ENCODE measurements at places on chromosomes 12 and 14. TPM values are rescaled to one million over a fixed set of nuclear protein-coding genes. Genes with fewer than 3 reads are reported as not detected.

GRCh38 chr12:13233830-13234641, 37.5 kb downstream of the EMP1 start:
- DNase-seq, result no peak

- no peak for DNase-seq
Observed at GRCh38 chr12:123602651-123603195, 824 bp downstream of the DDX55 start.

- DNase-seq, result no peak
Observed at GRCh38 chr14:64948612-64949210, 6.2 kb upstream of the GPX2 start.

TAS2R10 gene
- total RNA-seq, result 0.76 TPM

CMA1 gene
- total RNA-seq, result 2.4 TPM
